Mesothelial cell of epicardium (in vitro differentiated cells): ENCODE measurements at places on chromosomes 5 and 9.

GRCh38 chr5:71481441-71481840 is 26.0 kb downstream of the BDP1 start:
- peaks cover 16% of the 10 kb centered on the region for H3K4me1 ChIP-seq
- H3K27me3 ChIP-seq: no peaks in the 10 kb centered on the region
- H3K4me3 ChIP-seq: no peak overlapping the region
- DNase-seq: no peak

DNA sequence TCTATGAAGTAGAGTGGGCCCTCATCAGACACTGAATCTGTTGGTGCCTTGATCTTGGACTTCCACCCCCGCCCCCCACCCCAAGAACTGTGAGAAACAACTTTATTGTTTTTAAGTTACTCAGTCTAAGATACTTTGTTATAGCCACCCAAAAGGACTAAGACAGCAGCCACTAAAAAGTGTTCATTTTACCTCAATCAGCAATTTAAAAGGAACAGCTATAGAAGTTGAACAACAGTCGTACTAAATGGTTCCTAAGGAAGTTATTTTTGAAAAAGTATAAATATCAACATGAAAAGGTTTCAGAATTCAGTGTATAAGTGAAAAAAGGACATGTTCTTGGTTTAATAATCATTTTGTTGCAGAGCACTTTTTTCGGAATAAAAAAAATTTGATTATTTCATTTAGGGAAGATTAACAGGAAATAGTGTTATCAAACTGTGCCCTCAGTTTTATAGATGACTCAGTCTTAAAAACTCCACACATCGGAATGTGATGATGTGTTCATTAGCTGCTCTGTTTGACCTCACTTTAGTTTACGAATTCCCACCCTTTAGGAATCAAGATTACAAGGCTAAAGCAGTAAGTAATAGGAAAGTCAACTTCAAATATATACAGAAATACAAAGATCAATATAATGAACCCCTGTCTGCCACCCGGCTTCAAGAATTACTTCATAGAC is 71.2 kb downstream of the MTAP start:
- peaks cover 46% of the 10 kb centered on the region for H3K36me3 ChIP-seq
- no peak overlapping the region for H3K4me3 ChIP-seq
- H3K27ac ChIP-seq: no peak overlapping the region
- DNase-seq: no peak
- no peaks in the 10 kb centered on the region for H3K27me3 ChIP-seq
- no peaks in the 10 kb centered on the region for H3K4me1 ChIP-seq

- no peaks in the 10 kb centered on the region for H3K36me3 ChIP-seq
- no peak for DNase-seq
- no peak overlapping the region for H3K4me3 ChIP-seq
- H3K4me1 ChIP-seq: no peaks in the 10 kb centered on the region
- H3K27me3 ChIP-seq: peaks cover 14% of the 10 kb centered on the region
These were observed 57.5 kb upstream of the GNAQ start for GRCh38 chr9:78089111-78089510.

DNA sequence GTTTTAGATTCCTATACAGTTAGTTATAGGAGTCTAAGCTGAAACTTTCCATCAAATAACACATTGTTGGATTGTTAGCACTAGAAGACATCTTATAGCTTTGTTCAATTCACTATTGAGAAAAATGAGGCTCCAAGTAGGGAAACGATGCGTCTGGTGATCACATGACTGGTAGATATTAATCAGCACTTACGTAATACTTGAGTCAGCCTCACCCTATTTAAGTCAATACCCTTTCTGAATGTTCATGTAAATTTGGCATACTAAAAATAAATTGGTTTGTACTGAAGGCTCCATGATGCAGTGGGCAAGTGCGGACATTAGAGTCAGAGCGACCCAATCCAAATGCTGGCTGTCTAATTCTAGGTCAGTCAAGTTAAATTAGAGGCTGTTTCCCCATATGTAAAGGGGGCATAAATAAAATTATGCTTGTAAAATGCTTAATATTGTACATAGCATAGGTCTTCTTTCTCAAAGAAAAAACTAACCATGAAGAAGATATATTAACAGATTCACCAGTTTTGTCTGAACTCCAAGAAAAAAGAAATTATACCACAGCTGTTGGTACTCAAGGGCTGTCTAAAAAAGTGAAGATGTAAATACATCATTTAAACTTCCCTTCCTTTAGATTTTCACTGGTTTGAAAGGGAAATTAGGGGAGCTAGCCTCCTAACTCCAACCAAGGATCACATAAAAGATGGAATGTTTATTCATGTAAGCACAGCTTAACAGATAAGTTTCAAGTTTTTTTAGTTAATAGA is 406.6 kb upstream of the TLE4 start:
- no peak overlapping the region for H3K27ac ChIP-seq
- no peak for DNase-seq
- H3K27me3 ChIP-seq: peaks cover 19% of the 10 kb centered on the region
- H3K4me1 ChIP-seq: peaks cover 28% of the 10 kb centered on the region
- no peak overlapping the region for H3K4me3 ChIP-seq
